Activated gamma-delta T cell treated with Interleukin-2 at 50 U/mL for 16 hours (primary cell): ENCODE measurements at places on chromosomes 4 and X.

DNA sequence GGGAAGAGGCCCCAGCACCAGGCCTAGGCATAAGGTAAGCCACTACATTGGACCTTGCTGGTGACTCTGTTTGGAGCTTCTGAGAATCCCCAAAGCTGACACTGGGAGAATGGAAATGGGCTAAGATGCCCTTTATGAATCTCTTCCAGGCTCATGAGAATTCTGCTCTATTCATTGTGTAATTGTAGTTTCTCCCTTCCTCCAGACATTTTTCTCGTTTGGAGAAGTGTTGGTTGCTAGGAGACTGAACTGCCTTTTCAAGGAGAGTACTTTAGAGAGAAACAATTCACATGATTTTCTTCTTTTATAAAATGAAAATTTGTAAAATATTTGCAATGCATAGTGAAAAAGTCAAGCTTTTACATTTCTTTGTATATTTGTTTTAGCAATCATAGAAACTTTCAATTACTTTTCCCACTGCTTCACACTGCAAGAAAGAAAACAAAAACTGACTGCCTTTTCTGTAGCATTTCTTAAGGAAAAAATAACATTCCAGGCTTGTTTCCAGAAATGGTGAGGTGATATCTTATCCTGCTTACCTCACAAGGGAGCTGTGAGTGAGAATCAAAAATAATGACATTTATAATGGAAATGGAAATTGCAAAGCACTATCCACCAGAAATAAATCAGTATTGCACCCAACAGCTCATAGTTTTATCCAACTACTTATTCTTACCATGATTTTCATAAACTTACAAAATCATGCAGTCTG lies 24.9 kb upstream of the DCHS2 start:
- no peak for DNase-seq

- no peak for DNase-seq
Observed at GRCh38 chr4:174135936-174136406, 147.5 kb downstream of the FBXO8 start.

GRCh38 chr4:185642907-185643306 lies 107.6 kb upstream of the PDLIM3 start:
- no peak for DNase-seq

DNA sequence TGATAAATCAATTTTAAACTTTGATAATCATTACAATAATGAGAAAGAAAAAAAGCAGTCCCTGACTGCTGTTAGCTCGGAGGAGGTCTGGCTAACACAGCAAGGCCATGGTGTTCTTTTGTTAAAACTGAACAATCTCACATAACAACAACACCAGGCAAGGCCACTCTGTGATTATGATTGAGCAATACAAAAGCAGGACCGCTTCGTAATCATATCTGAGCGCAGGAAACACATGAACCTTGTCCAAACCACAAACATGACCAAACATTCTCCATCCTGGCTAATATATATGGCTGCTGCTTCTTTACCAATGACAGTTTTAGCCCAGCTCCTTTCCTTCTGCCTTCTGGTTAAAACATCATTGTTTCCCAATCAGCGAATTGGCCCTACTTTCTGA lies 76.8 kb upstream of the DDX53 start:
- DNase-seq = no peak

DNA sequence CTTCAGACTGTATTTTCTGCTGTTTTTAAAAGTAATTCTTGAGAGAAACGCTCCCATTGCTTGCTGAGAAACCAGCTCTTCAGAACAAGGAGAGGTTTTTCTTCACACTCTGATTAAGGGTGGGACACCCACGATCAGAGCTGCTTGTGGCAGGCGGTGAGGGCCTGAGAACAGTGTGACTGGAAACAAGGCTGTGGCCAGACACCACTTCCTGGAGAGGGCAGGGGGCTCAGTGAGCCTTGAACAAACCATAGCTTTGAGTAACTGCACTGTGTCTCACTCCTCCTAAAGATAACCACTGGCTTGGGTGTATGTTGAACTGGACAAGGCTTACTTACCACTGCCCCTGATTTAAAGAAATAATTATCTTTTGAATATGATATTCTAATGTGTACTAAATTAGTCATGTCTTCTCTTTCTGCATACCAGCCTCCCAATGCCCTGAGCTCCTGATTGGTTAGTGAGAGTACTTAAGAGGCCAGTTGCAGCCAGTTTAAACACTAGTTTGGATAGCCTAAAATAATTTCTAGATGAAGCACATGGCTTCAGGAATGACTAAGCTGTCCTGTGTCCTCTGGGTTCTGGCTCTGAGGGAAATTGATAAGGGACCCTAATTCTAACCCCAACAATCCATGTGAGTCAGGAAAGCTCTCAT lies 3.7 kb upstream of the GPR82 start:
- peak; percentile 54 for DNase-seq

DNA sequence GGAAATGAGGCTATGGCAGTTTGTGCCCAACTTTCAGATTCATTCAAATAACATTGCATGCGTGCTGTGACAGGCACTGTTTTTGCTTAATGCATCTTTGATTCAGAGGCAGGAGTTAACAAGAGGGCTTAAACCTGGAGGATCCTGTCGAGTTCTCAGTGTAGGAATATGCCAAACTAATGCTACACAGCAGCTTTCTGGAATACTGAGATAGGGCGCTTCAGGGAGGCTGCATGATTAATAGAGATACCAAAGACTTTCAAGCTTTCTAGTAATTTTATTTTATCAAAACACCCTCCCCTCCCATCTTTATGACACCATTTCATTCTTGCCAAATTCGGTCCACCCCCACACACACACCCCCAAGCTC lies 636 bp upstream of the TIMM8A start:
- DNase-seq = no peak

DNA sequence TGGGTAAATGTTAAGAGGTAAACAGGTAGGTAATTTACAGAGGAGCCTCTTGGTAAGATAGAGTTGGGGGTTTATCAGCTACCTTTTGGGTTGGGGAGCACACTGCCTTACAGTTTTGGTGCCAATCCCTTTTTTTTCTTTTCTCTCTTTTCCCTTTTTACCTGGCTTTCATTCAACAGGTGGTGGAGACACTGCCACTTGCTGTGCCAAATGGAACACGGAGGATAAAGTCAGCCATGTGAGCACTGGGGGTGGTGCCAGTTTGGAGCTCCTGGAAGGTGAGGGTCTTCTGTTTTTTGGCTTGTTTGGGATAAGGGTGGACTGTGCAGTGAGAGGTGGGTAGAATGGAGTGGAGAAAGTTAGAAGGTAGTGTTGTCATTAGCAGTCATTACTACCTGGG lies 14.3 kb downstream of the TAF9B start:
- no peak for DNase-seq

- no peak for DNase-seq
Observed at GRCh38 chrX:47797084-47797483, 39.6 kb upstream of the ZNF81 start.

DNA sequence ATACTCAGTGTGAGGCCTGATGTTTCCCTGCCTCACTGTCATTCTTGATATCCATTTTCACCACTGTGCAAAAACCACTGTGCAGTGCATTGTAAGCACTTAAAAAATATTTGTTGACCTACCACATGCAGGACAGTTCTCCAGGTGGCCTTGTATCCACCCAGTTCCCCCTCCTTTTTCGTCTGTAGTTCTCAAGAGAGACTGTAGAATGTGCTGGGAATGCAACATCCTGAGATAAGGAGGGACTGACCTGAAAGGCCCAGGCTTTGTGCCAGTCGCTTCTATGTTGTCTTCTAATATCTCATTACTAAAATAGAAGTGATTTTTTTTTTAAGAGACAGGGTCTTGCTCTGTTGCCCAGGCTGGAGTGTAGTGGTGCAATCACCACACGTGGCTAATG lies 21.7 kb upstream of the PAQR3 start:
- no peak for DNase-seq

DNA sequence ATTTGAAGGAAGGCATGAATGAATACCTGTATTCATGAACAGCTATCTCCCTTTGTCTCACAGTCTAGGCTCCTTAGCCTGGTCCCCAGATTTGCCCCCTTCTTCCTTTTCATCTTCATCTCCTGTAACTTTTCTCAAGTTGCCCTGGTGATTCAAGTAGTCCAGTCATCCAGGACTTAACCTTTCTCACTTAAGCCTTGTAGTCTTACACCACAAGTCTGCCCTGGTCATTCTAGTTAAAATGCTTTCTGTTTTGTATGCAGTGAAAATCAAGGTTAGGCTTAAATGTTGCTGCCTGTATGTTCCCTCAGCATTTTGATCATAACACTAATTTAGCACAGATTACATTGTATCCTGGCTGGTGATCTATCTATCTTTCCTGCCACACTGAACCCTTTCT lies 58.5 kb upstream of the SLC7A11 start:
- DNase-seq = no peak

DNA sequence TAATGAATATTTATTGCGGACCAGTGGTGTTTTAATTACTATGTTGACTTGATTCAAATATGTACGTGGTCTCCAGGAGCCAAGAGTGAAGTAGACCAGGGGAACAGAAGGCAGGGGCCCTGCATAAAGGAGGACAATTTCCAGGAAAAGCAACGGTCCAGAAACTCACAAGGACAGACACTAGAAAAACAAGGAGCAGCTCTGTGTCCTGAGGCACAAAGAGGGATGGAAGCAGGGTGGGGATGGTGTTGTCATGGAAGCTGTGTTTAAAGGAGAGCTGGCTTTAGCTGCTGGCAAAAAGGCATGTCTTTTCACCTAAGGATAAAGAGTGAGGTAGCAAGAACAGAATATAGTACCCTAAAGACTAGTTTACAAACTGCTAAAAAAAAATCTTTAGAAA lies 254.1 kb upstream of the TENM3 start:
- no peak for DNase-seq

- DNase-seq = no peak
Observed at GRCh38 chrX:51182545-51182944, 150.1 kb upstream of the NUDT10 start.

GRCh38 chr4:8144359-8144758 lies 14.3 kb downstream of the ABLIM2 start:
- no peak for DNase-seq

DNA sequence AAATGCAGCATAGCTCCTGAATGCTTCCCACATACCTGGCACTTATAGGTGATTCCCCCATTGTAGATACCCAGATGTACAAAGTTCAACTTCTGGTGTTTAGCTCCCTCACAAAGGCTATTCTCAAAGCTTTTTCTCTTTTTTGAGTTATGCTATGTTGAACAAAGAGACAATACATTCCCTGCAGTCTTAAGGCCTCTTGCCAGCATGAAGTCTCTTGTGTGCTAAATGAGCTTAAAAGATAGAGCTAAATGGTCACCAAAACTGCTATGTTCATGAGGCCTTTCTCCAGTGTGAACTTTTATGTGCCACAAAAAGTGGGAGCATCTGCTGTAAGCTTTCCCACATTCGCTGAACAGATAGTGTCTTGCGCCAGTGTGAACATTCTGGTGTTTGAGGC lies 111.2 kb upstream of the TMEM47 start:
- DNase-seq = no peak

DNA sequence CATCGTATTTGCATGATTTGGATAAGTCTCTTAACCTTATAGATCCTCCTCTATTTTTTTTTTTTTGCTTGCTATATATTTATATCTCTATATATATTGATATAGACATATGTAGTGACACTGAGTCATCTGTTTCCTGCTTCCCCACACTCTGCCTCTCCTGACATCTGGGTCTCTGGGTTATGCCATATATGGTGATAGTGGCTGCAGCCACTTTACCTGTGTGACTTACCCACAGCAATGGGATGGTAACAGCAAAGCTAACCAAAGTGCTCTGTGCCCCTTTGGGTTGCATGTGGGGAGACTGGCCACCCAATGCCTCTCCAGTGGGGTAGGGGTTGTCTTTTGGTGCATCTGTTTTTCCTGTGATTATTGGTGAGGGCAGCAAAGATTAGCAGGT lies 14.5 kb downstream of the CMC4 start:
- DNase-seq = no peak

DNA sequence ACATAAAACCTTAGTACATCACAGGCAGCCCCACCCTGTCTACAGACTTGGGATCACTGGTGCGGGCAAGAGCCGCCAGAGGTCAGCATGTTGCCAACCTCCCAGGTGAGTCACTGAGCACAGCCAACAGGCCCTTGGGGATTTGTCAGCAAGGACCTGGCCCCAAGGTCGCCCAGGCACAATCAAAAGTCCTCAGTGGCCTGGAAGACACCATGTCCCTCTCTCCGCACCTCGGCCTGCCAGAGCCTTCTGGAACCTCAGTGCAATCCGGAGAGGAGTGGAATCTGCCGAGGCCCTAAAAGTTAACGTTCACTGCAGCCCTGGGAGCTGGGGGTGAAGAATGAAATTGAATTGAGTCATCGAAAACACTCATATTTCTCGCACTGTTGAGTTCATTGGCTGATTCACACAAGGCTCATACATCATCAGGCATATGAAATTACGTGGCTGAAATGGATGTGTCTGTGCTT lies 74.3 kb downstream of the WFS1 start:
- DNase-seq = no peak

GRCh38 chrX:22526339-22526738 lies 253.6 kb downstream of the CBLL2 start:
- no peak for DNase-seq

GRCh38 chr4:88690355-88690754 lies 7.3 kb downstream of the NAP1L5 start:
- DNase-seq = no peak

DNA sequence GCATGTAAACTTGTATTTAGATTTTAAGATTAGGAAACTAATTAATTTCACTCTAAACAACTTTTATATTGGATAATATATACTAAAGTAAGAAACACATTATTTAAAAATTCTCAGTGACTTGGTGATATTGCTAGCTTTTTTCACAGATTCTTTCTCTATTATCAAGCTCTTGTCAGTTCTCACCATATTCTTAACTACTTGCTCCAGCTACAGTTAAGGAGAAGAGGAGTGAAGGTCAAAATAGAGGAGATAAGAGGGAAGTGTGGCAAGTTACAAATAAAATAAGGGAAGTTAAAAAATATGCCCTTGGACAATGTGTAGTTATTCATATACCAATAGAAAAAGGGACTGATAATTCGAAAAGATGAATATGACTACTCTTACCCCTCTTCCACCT lies 34.7 kb upstream of the NAF1 start:
- no peak for DNase-seq

DNA sequence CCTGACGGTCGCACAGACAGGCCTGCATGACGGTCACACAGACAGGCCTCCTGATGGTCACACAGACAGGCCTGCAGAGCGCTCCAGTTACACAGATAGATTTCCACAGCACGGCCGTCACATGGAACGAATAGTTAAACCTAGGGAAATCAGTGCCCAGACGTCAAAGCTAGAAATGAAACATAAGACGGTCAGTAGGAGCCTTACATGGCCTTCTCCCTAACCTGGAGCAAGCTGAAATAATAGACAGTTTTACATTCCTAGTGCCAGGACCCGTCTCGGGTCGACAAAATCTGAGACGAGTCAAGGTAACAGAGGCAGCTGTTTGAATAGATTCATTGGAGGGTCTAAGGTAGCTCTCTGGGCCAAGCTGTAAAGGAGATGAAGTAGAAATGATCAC lies 126.9 kb downstream of the MTNR1A start:
- no peak for DNase-seq

DNA sequence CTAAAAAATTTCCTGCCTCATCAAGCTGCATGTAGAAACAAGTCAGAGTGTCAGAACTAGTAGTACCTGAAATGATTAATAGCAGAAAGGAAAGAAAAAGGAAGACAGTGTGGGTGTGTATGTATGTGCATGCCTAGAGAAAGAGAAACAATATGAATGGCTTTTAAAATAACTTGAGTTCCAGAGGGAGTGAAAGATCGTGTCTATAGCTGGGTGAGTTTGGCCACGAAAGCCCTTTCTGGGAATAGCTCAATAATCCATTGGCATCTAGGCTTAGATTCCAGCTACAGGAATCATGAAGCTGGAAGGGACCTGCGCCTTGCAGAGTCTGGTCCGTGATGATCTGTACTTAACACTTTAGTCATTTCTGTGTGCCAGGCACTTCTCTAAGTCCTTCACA lies 195.6 kb downstream of the RAPGEF2 start:
- DNase-seq = no peak

- no peak for DNase-seq
Observed at GRCh38 chrX:150032742-150033141, 94.5 kb upstream of the EOLA2 start.
